T-helper 17 cell (primary cell): ENCODE measurements at places on chromosomes 7 and 10.

DNA sequence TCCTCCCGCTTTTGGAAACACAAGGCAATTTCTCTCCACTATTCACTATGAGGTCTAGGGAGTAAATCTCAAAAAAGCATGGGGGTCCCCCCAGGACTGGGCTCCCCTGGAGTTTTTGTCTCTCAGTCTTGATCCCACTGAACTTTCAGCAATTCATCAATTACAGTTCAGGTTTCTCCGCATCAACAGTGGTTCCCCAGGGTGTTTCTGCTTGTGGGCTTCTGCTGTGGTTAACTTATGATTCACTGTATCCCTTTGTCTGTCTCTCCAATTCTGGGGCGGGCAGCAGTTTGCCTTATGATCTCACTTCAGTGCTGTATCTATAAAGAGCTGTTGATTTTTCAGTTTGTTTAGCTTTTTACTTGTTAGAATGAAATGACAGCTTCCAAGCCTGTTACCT is 142.6 kb upstream of the CDC14C start:
- DNase-seq: no peak

GRCh38 chr7:157827045-157827862 is 490.4 kb downstream of the DNAJB6 start:
- DNase-seq: no peak

DNA sequence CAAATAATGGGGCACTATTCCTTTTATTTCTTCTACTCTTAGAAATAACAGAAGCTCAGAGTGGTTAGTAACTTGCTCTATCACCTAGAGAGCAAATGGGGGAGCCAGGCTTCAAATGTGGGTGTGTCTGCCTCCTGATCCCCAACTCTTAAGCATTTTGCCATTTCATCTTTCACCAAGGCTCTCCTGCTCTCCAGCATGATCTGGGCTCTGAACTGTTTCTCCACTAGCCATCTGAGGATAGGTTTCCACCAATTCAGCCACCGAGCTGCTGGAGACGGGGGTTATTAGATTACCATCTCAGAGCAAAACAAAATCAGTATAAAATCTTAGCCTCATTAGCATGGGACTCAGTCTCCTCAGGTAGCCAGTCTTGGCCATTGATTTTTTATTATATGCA is 20.2 kb upstream of the VAX1 start:
- no peak for DNase-seq

DNA sequence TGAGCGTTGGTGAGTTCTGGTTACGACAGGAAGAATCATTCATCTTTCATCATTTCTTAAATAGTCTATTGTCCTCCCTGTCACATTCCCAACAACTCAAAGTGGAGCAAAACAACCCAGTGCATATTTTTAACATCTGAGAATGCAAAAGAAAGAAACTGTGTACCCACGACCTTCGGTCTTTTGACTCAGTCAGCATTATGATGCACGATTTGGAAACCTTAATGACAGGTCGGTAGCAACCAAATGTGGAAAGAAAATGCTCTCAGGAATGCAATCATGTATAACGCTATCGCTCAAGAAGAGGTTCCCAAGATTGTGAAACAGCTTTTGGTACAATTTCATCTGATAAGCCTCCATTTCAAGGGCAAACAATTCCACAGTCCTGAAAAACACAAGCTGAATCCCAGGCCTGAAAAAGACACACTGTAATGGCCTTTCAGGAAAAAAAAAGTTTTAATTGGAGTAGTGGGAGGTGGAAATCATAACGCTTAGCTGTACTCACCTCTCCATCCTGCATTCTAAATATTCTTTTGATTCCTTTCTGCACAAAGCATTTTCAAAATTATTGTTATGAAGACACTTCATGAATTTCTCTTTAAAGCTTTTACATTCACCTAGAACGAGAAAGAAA is 2.6 kb downstream of the COX19 start:
- no peak for DNase-seq

GRCh38 chr10:86699991-86700840 is 31.9 kb downstream of the LDB3 start:
- no peak for DNase-seq

- DNase-seq: no peak
Observed at GRCh38 chr10:110887560-110887959, 15.8 kb downstream of the PDCD4 start.

DNA sequence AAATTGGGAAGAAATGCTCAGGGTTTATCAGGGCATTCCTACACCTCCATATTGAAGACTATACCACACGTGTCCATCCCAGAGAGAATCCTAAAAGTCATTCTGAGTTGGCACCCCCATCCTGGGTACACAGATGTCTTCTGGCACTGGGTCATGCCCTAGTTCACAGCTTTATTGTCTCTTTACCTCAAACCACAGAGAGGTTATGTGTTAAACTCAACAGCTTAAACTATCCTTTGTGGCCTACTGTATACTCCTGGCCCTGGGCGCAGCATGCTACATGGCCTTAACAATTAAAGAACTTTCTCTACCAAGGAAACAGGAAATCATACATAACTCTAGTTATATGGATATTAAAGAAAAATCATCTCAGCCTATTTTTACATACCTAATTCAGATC is 115.6 kb upstream of the SEM1 start:
- no peak for DNase-seq

- no peak for DNase-seq
Observed at GRCh38 chr7:149766135-149766675, 7.2 kb downstream of the ZNF467 start.

- DNase-seq: no peak
Observed at GRCh38 chr7:4699841-4700240, 17.7 kb downstream of the FOXK1 start.

- DNase-seq: no peak
Observed at GRCh38 chr10:18303851-18304801, 163.9 kb downstream of the CACNB2 start.

DNA sequence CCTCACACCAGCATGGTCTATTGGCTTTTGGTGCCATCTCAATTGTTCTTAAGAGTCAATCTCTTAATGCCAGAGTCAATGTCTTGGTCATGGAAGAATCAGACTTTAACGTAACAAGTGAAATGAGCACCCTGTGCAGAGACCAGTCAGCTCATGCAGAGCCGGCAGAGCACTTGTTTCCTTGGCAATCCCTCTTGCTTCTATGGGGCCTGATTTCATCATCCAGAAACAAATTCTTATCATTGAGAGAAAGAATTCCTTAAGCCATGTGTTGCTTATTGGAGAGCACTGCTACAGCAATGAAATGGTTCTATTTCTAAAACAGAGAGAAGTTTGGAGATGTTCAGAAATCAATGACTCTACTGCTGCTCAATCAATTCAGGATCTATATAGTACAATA is 212.8 kb downstream of the IPMK start:
- DNase-seq: no peak

- no peak for DNase-seq
Observed at GRCh38 chr10:48227213-48227612, 47.3 kb downstream of the FRMPD2 start.

DNA sequence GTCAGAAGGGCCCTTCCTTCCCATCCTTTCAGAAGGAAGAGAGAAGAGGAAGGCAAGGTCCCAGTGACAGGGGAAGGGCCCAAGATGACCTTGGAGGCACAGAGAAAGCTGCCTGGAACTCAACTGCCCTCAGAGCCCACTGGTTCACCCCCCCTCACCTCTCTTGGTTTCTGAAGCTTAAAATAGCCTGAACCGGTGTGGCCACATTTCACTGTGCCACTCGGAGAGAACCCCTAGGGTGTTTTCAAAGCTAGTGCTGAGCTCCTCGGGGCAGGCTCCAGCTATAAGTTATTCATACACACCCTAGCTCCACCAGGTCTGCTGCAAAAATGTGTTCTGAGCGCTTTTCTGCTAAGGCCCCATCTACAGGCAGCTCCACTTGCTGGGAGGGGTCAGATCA is 60.9 kb upstream of the ADRB1 start:
- DNase-seq: no peak

- DNase-seq: no peak
Observed at GRCh38 chr10:71840958-71841335, 10.1 kb downstream of the PSAP start.

DNA sequence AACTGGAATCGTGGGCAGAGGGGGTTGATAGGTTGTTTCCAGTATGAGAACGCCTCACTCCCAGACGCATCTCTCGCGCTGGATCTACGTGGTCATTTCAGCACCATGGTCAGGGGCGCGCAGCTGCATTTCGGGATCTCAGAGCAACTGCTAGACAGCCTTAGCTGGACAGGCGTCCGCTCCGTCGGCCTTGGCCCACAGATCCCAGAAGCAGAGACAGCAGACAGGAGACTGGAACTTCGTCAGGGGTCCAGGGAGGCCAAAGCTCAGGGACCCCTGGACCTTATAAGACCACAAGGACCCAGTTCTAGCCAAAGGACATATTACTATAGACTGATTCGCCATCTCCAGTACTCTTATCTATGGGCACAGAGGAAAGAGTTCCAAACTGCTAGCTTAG is 5.3 kb downstream of the NEUROG3 start:
- no peak for DNase-seq

DNA sequence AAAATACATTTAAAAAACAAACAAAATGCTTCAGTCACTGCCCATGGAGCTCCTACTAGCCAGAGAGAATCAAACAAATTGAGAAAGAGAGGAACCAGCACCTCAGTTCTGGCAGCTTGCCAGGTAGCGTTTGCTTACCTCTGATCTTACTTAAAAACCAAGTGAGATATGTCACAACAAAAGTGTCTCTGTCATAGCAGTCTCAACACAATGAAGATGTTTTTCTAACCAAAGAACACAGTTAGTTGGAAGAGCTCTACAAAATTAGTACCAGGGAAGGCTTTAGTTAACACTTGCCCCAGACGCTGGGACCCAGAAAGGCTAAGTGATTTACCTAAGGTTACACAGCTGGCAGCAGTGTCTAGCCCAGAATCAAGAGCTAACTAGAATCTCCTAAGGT is 3.4 kb downstream of the DOCK4 start:
- DNase-seq: no peak

DNA sequence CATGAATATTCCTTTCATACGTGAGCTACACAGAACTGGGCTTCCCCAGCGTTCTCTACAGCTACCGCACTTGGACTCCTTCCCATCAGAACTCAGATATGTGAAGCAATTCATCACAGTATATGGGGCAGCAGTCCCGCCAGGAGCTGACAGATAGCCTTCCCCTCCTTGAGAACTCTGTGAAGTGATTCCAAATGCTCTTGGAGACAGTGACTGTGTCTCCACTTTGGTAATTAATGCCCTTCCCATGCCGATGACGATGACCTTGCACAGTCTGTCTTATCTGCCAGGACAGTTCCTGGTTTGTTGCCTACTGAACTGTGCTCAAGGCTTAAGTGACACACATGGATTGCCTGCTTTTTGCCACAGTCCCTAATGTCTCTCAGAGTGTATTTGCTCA is 75.0 kb upstream of the AFAP1L2 start:
- DNase-seq: no peak

GRCh38 chr10:89147256-89147655 is 59.9 kb downstream of the CH25H start:
- no peak for DNase-seq

GRCh38 chr7:151125470-151125845 is 39.2 kb downstream of the AGAP3 start:
- no peak for DNase-seq

GRCh38 chr10:103493362-103493915 is at the start of gene NEURL1:
NEURL1 (plus strand) TSS chr10:103493705; CDS start chr10:103494388, 683 bp downstream.
- no peak for DNase-seq

GRCh38 chr7:30556840-30557239 is 37.8 kb upstream of the GARS1 start:
- DNase-seq: no peak

DNA sequence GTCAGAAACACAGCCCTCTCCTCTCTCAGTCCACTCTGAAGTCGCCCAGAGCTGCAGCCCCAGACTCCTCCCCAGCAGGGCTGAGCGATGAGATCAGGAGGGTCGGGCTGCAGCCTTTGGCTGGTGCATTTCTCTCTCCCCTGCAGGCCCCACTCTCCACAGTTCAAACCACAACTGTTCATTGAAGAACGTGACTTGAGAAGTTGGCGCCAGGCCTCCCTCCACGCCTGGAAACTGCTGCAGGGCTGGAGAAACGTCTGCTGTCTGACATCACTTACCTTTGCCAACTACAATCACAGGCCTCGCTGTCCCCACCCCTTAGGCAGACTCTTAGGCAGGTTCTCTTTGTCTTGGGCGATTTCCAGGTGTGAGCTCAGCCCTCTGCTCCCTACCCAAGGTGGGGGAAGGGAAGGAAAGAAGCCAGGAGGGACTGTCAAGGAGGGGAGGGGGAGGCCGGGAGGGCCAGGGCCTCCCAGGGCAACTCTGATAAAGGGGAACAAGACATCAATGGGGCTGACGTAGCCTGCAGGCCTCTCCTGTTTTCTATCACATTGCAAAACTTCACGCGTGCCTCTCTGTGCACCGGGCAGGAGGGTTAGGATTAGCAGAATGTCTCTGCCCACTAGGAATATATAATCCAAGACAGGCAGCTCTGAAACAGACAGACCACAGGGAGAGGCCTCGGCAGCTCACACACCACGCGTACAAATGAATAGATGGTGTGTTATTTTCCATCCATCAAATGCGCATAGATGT is 32.7 kb downstream of the CALML5 start:
- DNase-seq: no peak

GRCh38 chr7:16739863-16740622 is 13.5 kb upstream of the TSPAN13 start:
- DNase-seq: no peak

GRCh38 chr7:23396222-23397015 is 73.9 kb downstream of the IGF2BP3 start:
- no peak for DNase-seq

- DNase-seq: no peak
Observed at GRCh38 chr10:24404567-24404966, 195.6 kb downstream of the KIAA1217 start.

- no peak for DNase-seq
Observed at GRCh38 chr7:84226759-84227158, 32.2 kb upstream of the SEMA3A start.

- DNase-seq: no peak
Observed at GRCh38 chr7:150365673-150366398, 2.8 kb upstream of the REPIN1 start.

DNA sequence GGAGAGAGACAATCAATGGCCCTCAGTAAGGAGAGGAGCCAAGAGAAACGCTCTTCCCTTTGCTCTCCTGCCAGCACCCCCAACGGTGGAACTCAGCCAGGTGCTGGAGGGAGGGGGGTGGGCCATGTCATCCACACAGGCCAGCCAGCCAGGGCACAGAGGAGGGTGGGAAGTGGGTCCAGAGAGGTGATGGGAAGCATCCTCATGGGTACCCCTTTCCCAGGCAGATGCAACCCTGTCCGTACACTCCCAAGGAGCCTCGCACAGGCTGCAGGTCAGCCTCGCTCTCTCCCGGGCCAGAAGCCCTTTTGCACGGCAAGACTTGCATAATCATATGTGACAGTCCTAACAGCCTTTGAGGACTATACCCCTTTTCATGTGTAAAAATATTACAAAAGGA is 142.0 kb upstream of the NAMPT start:
- no peak for DNase-seq
